ENCODE measurements at places on chromosomes 2 and 18. TPM values are rescaled to one million over a fixed set of nuclear protein-coding genes. Genes with fewer than 3 reads are reported as not detected.
A peak's percentile ranks its signal among the peaks of the same experiment; 100 is the strongest.

GRCh38 chr2:146123714-146124113 is 1603.8 kb upstream of the ZEB2 start:
- DNase-seq: no peak

GRCh38 chr2:192161656-192162290 is 33.0 kb downstream of the TMEFF2 start:
- DNase-seq: no peak

DNA sequence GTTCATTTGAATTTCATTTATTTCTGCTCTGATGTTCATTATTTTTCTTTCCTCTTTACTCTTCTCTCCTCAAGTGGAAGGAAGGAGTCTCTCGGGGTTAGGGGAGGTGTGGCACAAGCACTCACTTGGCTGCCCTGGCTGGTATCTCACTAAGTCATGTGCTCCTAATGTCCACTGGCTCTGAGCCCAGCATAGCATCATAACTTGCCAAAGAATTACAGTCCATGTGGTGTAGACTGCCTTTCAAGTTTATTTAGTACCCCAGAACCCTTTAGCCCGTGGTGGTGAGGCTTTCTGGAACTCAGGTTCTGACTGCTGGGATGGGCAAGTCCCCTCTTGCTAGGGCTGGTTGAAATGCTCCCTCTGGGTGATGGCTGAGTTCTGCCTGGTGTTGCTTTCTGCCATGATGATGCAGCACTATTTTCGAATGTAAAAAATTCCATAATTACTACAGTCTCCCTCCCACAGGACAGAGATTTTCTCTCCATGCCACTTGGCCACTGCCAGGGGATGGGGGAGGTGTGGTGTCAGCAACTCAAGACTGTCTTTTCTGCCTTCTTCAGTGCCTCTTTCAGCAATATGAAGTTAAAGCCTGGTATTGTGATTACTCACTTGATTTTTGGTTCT is 22.2 kb downstream of the SPAG16 start:
- DNase-seq: no peak

GRCh38 chr2:239720361-239721360 is 304.5 kb downstream of the NDUFA10 start:
- DNase-seq: peak; percentile 24

DNA sequence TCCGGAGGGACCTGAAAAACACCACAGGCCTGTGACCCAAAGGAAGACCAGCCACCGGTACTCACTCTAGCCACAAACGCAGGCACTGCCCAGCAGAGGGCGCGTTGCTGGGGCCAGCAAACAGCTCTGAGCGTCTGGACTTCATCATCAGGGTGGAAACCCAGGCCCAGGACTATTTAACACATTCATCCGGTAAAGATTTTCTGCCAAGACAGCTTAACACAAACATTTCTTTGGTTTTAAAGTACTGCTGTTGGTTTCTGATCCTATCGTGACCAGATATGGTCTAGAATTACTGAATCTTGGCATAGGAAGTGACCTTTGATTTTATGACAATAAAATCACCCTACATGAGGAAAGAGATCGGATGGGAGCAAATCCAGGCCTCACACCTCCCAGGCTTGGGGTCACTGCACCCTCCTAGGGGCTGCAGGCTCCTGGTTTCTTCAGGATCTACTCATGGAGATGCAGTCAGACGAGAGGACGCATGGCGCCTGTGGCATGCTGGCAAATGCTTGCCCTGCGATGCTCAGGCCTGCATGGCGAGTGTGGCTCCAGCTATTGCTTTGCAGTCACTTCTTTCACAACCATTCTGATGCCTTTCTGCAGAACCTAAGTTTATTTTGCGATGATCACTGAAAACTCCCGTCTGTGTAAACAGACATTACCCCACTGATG is 130.4 kb downstream of the COL4A4 start:
- DNase-seq: peak; percentile 95

DNA sequence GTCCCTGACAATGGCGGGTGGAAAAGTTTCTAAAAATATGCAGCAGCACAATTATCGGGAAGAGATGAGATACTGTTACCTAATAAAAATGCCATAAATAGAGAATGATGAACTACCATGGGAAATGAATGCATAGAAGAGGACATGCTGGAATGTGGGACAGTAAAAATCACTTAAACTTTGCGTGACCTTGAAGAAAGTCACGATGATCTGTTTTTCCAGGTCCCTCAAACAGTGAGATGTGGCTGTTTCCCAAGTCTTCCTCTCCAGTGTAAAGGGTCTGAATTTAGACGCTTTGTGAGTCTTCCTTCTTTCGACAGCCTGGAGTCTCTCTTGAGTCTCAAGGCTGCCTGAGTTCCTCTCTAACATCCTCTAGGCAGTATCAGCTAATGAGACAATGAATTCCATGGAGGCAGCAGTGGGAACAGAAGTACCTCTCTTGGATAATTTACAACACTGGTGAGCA is 1.4 kb downstream of the CLUL1 start:
- DNase-seq: no peak

- DNase-seq: no peak
Measured at GRCh38 chr18:2887470-2887869, 40.7 kb downstream of the EMILIN2 start.

GRCh38 chr2:134670955-134671354 is 47.8 kb downstream of the TMEM163 start:
- no peak for DNase-seq

GRCh38 chr2:232592772-232593395 is 40.5 kb upstream of the EFHD1 start:
- no peak for DNase-seq

DNA sequence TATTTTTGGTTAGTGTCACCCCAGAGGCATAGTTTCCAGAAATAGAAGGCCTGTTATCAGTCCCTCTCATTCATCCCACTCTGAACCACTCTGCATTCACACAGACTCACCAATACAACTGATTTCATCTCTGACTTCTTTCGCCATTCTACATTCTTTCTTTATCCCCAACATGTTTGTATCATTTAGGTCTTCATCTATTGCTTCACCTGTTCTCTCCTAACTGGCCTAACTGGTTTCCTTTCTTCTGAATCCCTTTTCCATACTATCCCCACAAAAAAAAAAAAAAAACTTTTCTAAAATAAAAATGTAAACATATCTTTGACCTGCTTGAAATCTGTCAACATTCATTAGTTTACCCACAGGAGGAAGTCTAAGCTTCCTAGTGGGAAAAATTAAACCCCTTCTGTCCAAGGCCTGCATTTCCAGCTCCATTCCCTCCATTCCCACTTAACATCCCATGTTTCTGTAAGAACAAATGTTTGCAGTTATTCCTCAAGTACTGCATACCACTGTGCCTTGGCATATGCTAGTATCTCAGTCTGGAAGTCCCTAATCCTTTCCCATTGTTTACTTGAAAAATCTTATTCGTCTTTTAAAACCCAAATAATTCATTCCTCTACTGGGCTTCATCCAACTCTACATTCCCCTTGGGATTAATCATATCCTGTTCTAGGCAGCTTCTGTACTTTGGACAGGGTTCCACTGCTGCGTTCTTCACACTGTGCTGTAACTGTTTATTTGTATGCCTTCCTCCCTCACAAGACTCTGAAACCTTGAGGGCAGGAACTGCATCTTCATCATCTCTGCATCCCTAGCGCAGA is 68.5 kb downstream of the FIGN start:
- no peak for DNase-seq

GRCh38 chr2:78682781-78683180 is 342.7 kb upstream of the REG3G start:
- DNase-seq: no peak

DNA sequence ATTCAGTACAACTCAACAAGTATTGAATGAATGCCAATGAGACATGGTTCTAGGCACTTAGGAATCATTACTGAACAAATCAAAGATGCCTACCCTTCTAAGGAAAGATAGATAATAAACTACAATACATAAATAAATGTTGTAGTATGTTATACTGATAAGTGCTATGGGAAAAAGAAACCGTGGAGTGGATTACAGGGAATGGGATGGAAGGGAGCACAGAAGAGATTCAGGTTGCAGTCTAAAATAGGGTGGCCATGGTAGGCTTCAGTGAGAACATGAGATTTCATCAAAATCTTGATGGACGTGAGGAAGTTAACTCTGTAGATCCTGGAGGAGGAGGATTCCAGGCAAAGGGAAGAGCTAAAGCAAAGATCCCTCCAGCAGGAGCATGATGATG is 17.9 kb upstream of the CREB1 start:
- DNase-seq: no peak

DNA sequence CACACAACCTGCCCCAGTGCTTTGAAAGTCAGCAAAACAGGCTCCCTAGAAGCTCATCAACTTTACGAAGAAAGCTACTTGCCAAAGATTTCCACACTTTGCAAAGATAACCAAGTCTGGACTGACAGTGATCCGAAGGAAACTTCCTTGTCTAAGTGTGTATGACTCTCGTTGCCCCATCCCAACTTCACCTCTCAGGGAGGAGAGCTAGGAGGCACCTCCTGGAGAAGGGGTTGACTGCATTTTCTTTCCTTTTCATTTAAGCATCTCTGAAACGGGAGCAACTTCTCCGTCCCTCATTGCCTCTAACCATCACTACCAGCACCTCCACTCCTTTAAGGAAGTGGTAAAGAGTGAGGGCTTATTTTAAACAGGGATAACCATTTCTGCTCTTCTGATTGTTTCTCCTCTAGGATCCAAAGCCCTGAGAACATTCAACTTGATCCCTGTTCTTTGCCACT is 7.0 kb downstream of the ZEB2 start:
- DNase-seq: no peak

- DNase-seq: no peak
Measured at GRCh38 chr2:30109856-30110255, 37.0 kb upstream of the YPEL5 start.

DNA sequence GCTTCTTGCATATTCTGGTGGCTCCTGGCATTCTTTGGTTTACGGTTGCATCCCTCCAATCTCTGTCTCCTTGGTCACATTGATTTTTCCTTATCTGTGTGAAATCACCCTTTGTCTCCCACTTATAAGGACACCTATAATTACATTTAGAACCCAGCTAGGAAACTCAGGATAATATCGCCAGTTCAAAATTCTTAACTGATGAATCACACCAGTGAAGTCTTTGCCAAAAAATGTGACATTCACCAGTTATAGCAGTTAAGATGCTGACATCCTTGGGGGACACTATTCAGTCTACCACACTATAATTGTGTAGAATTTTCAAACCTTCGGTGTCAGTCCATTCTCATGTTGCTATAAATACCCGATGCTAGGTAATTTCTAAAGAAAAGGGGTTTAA is 320.2 kb downstream of the TMX3 start:
- DNase-seq: no peak

- DNase-seq: peak; percentile 32
Measured at GRCh38 chr2:96072746-96073145, 38.0 kb upstream of the GPAT2 start.

GRCh38 chr2:137689549-137689948 is 274.7 kb upstream of the HNMT start:
- no peak for DNase-seq

Gene KIF3C
- 51.4 TPM for total RNA-seq

Gene CXCR1
- not detected for total RNA-seq

Gene PAIP2B
- 21.2 TPM for total RNA-seq

Gene ABCB11
- 0.04 TPM for total RNA-seq

Gene TMEM182
- total RNA-seq: 6.6 TPM

Measured in endodermal cell (in vitro differentiated cells).